Skeletal muscle cell (primary cell): ENCODE measurements at places on chromosomes 12 and 14.

DNA sequence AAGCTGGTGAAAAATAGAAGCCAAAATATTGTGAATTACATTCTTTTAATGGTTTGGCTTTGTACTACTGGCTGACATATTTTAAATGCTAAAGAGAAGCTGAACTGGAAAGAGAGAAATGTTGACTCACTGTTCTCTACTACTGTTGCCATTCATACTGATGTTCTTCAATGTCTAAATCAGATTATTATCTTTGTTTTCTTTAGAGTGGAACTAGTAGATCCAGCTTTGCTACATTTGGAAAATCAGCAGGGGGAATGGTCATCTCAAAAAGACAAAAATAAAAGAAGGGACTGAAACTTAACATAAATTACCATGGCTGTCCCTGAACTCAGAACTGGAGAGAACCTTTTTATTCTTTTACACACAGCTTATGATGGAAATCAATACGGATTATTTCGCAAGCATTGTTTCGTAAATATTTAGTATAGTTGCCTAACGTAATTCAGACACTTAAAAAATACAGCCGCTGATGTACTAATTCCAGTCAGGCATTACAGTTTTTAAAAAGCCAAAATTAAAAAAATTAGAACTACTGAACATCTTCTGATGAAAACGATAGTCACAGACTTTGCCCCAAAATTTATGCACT, 76.3 kb upstream of the OTX2 start:
- no peak for DNase-seq

- DNase-seq: no peak
These were observed at the start of gene RARG for GRCh38 chr12:53231921-53232645. TSS of gene RARG (minus strand) at chr12:53232209. CDS start at chr12:53227545, 4,664 bp downstream.

- DNase-seq: no peak
These were observed 412.3 kb downstream of the RAD51B start for GRCh38 chr14:68231898-68232297.

DNA sequence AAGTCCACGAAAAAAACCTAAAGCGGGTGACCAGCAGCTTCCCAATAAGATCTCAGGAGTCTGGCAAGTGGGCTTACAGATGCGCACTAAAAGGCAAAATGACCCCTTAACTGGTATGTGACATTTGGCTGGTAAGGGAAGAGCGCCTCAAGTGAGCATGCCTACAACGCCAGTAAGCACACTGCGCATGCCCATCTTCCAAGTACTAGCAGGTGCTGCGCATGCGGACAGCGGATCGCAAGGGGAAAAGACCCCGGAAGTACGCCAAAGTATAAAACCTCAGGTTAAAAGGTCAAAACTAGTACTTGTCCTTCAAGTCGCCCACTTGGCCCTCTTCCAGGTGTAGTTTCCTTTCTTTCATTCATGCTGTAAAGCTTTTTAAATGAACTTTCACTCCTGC, 518.5 kb upstream of the MDGA2 start:
- DNase-seq: no peak

DNA sequence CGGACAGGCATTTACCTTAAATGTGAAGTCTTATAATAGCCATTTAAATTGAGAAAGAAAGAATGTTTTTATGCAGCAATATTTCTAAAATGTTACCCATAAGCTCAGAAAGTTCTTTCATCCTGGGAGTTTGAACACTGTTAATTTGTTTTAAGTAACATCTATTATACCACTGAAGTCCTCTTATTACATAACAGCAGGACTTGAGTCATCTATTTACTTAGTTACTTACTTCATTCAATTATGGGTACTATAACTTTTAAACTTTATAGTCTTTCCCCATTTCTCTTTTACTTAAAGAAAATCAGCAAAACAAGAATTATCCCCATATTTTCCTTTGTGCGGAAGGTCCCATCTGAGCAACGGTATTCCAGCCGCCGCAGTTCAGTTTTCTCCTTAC, 473.1 kb downstream of the ETNK1 start:
- no peak for DNase-seq

- DNase-seq: no peak
These were observed 52.2 kb downstream of the ST8SIA1 start for GRCh38 chr12:22282283-22282682.
